ENCODE measurements at places on chromosomes 11 and 22.
A peak's percentile ranks its signal among the peaks of the same experiment; 100 is the strongest.

GRCh38 chr22:38930512-38930911 lies 26.9 kb upstream of the APOBEC3A start:
- DNase-seq = no peak

DNA sequence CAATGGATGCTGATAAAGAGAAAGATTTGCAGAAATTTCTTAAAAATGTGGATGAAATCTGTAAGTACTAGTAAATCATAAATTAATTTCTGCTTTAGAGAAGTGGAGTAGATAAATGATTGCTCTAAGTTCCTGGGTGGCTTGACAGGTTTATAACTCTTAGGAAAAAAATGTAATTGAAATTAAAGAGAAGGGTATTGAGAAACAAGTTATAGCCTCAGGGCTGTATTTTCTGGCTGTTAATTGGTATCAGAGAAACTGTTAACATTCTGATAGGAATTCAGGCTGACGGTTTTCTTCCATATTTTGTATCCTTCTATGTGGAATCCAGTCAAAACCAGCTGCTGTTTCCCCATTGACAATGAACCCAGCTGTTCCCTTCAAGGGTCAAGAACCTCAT lies 1.9 kb downstream of the TTC12 start:
- no peak for DNase-seq

- DNase-seq = no peak
These were observed 422 bp downstream of the DENND6B start for GRCh38 chr22:50326225-50326955.

- DNase-seq = no peak
These were observed 63.7 kb downstream of the CYTH4 start for GRCh38 chr22:37345863-37346504.

- no peak for DNase-seq
These were observed 10.5 kb upstream of the CHRM1 start for GRCh38 chr11:62931499-62932278.

GRCh38 chr22:19065929-19066328 lies 56.3 kb downstream of the DGCR2 start:
- no peak for DNase-seq

DNA sequence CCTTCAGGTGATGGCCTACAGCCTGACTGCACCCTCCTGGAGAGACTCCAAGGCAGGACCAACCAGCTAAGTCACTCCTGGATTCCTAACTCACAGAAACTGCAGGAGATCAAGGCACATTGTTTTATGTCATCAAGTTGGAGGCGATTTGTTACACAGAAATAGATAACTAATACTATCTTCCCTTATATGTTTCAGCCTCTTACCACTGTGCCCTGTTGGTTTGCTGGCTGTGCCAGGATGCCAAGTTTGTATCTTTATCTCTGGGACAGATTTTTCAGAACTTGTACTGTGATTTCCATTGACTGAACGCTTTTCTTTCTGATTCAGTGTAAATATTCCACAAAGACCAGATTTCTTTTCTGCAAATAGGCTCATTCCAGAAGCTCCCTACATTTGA lies 76.2 kb upstream of the OPCML start:
- DNase-seq = no peak

DNA sequence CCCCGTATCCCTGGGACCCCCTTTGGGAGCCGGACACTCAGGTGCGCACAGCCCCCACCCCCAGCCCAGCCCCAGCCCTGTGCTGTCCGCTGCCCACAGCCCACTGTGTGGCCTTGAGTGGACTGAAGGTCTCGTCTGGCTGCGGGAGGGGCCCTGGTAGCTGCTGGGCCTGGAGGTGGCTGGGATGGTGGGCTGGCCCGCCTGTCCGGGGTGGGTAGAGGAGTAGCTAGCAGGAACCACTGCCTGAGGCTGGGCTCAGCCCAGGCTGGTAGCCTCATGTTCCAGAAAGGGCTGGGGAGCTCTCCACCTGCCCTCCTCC lies 4.6 kb upstream of the MUC6 start:
- DNase-seq = no peak

DNA sequence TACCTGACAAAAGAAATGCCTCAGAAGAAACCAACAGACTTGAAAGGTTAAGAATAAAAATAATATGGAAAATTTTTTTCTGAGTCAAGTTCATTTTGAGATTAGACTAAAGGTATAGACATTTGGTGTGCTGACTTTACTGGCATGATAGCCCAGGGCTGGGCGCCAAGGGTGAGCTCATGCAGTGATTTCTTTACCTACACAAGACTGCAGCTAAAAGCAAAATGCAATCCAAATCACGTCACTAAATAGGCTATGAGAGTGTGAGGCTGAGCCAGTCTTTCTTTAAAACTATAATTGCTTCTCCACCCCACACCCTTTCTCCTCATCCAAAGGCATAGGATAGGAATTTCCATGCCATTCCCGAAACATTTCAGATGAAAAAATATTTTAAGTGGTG lies 196.5 kb downstream of the FAM76B start:
- no peak for DNase-seq

DNA sequence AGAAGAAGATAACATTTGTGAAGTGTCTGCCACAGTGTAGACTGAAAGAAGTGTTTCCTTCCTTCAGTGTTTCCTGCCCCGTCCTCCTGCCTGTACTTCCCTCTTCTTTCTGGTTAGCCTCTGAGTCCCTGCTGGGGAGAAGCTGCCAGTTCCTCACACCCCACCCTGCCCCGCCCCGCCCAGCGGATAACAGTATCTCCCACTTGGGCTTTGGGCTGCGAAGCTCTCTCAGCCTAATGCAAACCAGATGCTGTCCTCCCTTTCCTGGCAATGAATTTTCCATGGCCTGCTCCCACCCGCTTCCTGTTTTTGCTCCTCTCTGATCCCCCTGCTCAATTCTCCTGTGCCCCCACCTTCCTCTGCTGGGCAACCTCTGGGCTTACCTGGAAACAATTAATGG lies 5.2 kb upstream of the RAB3IL1 start:
- DNase-seq = peak; percentile 88

DNA sequence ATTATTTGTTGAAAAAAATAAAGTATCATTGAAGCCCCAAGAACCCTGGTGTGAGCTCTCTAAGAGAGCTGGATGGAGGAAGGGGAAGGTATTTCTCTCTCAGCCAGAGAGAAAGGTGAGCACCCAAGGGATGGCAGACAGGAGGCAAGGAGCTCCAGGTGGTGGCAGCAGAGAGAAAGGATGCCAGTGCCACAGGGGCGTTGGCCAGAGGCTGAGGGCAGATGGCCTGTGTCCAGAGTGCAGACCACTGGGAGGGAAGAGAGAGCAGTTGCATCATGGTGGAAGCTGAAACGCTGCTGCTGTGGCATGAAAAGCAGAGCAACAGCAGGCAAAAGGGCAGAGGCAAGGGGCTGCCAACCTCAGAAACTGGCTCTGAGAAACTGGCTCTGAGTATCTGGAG lies 8.5 kb downstream of the SPON1 start:
- DNase-seq = no peak

- peak; percentile 56 for DNase-seq
These were observed 119.5 kb downstream of the ENTHD1 start for GRCh38 chr22:39773976-39774539.

GRCh38 chr22:47048123-47049077 lies 285.9 kb downstream of the TBC1D22A start:
- DNase-seq = no peak

DNA sequence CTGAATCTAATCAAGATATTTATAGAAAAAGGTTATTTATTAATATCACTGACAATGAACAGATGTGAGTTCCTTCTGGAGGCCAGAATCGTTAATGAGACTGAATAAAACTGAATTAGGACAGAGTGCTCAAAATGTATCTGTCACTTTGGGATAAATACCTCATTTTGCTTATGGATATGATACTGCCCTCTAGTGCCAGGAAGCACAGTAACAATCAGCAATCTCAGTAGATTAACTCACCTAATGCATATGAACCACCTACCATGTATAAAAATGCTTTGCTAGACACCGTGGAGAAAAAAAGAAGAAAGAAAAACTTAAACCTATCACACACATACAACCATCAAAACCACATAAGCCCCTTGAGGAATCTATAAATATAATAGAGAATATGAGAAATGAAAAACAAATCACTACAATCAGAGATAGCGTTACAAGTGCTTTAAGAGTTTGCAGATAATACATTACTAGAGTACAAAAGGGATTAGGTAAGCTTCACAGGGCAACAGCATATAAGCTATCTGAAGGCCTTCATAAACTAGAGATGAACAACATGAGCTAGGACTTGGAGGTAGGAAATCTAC lies 117.4 kb downstream of the SGSM3 start:
- DNase-seq = peak; percentile 70

DNA sequence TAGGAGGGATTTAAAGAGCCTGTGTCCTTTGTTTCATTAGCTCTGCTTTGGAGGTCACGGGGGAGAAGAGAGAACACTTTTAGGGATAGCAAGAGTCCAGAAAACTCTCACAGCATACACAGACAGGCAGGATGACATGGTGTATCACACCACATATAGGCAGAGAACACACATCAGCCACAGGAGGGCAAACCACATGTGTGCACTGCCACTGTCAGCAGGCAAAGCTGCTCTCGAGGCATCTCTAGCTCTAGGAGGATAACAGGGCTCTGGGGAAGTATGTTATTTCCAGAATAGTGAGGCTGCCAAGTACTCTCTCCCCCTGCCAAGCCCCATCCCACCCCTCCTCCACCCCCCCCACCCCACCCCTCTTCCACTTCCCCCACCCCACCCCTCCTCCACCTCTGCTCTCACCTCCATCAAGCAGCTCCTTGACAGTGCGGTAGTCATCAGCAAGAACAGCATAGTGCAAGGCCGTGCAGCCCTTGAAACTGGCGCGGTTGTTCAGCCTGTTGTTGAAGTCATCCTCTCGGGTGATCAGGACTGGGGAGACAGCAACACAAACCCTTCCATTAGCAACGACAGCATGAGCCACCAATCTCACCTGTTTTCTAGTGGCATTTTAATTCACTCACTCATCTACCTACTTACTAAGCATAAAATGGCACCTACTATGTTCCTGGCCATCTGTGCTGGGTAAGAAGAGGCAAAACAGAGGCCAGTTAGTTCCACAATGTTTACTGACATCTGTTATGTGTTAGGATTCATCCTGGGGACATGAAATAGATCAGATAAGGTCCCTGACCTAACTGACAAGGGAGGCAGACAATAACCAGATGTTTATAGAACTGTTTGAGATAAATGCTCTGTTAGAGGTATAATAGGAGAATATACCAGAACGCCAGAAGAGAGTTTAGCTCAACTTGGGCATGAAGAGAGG lies 75.6 kb downstream of the CLPB start:
- DNase-seq = peak; percentile 19

DNA sequence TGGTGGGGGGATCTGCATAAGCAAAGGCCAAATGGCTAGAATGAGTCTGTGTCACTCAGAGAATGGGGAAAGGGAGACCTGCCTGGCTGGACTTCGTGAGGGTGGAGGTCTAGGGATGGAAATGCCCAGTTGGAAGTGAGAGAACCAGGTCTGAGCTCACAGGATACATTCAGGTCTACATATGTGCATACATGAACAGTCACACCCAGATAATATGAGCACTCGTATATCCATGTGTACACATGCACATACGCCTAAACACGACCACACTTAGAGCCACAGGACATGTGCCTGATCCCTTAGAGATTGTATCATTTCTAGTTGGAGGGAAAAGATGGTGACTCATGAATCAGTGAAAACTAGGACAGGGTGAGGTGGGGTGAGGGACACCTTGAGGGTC lies 21.1 kb upstream of the RELT start:
- DNase-seq = no peak

DNA sequence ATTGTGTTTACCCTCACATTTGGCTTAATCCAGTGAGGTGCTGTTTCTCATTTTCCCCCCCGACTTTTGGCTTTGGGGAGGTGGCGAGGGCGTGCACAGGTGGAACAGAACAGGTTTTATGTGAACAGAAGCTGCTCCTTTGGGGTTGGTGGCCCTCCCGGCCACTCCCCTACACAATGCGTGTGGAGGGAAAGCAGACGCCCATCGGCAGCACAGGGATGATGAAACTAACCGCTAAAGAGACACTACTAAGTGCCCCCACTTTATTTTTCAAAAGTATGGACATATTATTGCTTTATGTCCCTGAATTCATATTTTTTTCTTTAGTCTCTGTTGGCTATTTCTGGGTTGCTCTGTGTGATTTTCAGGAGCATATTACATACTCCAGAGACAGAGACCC lies 160.9 kb downstream of the ENTHD1 start:
- no peak for DNase-seq

DNA sequence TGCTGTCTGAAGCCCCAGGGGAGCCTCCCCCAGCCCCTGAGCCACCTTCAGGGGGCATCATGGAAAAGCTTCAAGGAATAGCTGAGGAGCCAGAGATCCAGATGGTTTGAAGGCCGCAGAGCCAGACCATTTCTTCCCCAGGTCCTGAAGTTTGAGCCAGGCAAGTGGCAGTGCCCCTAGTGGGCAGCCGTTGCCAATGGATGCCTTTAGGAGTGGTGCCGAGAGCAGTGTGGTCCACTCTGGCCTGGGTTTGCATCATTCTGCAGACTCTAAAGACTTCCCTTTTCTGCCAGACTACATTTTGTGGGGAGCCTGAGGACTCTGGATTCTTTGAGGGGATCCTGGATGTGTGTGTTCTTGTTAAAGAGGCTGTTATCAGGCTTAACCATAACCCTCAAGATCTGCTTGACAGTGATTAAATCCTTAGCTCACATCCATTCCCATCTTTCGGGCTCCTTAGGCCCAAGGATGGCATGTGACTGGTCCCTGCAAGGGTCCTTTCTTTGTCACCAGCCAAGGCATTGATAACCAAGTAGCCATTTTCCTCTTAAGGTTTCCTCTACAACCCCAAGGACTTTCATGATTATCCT lies 13.1 kb downstream of the HINFP start:
- peak; percentile 65 for DNase-seq

DNA sequence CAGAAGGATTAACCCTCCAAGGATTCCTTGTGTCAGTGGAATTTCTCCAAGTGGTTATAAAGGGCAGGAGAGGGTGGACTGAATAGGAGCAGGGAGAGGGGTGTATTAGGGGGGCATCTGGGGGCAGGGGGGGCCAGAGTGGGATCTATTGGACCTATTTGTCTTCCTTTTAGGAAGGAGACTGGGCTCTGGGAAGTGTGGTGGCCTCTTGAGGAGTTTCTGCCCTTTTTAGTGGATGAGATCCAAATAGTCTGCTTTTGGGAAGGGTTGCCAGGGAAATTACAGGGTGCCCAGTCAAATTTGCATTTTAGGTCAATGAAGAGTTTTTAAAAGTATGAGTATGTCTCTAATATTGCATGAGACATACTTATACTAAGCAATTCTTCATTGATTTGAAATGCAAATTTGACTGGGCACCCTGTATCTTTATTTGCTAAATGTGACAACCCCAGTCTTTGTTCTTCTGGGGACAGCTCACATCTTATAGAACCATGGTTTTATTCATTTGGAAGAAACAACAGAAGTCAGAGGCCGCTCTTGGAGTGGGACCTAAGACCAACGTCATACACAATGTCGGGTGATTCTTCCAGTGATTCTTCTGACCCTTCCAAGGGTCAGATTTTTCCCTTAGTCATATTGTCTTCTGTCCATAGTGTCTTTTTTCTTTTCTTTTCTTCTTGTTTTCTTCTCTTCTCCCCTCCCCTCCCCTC lies 429 bp upstream of the SLC22A6 start:
- no peak for DNase-seq

All from hematopoietic multipotent progenitor cell treated with erythropoietin and hydrocortisone succinate and interleukin-3 and kit ligand, for 6 days (in vitro differentiated cells).